Vein endothelial cell (primary cell): ENCODE measurements at places on chromosomes 1 and 21. TPM values are rescaled to one million over a fixed set of nuclear protein-coding genes. Genes with fewer than 3 reads are reported as not detected.

Gene ANGPTL3
- not detected in 2 replicates for total RNA-seq

Gene ARHGAP30
- total RNA-seq = not detected in 2 replicates

Gene PLA2G2F
- not detected in 2 replicates for total RNA-seq

Gene ADCY10
- 0.48 TPM in 1 of 2 replicates, not detected in the other for total RNA-seq

Gene FNDC7
- total RNA-seq = not detected in 2 replicates

Gene KCNA3
- total RNA-seq = not detected in 2 replicates

Gene ERICH3
- not detected in 2 replicates for total RNA-seq

Gene NOL9
- total RNA-seq = 38.5 and 41.1 TPM in 2 replicates

Gene DNM3
- total RNA-seq = 1.6 and 3.8 TPM in 2 replicates

Gene SYNC
- 9.8 and 12.3 TPM in 2 replicates for total RNA-seq

Gene MARK1
- total RNA-seq = 1.7 and 2.3 TPM in 2 replicates

Gene FCGR1A
- not detected in 2 replicates for total RNA-seq

Gene FCGR3A
- total RNA-seq = under 0.01 TPM in 1 of 2 replicates, not detected in the other

Gene FCRL3
- not detected in 2 replicates for total RNA-seq

Gene GSTM5
- total RNA-seq = under 0.01 and 0.10 TPM in 2 replicates

Gene AIRE
- total RNA-seq = under 0.01 TPM in 2 replicates

Gene PGBD5
- total RNA-seq = not detected in 2 replicates

Gene C1orf185
- total RNA-seq = not detected in 2 replicates

Gene PBX1
- total RNA-seq = 10.0 and 12.1 TPM in 2 replicates

Gene SMIM34
- total RNA-seq = not detected in 2 replicates

Gene CD101
- 0.10 and 0.65 TPM in 2 replicates for total RNA-seq

Gene CRNN
- not detected in 2 replicates for total RNA-seq

Gene LPAR3
- not detected in 2 replicates for total RNA-seq

Gene TNFRSF4
- total RNA-seq = 2.0 and 3.6 TPM in 2 replicates

Gene IQCC
- total RNA-seq = 1.3 and 1.8 TPM in 2 replicates

Gene PTAFR
- total RNA-seq = 0.29 TPM in 1 of 2 replicates, not detected in the other

Gene ARL8A
- total RNA-seq = 32.0 and 39.6 TPM in 2 replicates

Gene NPR1
- total RNA-seq = 7.2 and 11.7 TPM in 2 replicates

Gene ACTL8
- not detected in 2 replicates for total RNA-seq

Gene PADI3
- not detected in 2 replicates for total RNA-seq

Gene SEMA4A
- total RNA-seq = 0.29 and 0.65 TPM in 2 replicates

Gene PLPP3
- total RNA-seq = 44.6 and 59.4 TPM in 2 replicates

Gene UTS2
- not detected in 2 replicates for total RNA-seq

Gene HEYL
- total RNA-seq = 0.38 TPM in 1 of 2 replicates, not detected in the other

Gene ZNF695
- total RNA-seq = 0.98 and 3.0 TPM in 2 replicates

Gene RUNX3
- not detected in 2 replicates for total RNA-seq

Gene CLIC4
- total RNA-seq = 439 and 615 TPM in 2 replicates

Gene CFAP141
- not detected in 2 replicates for total RNA-seq

Gene BECN2
- total RNA-seq = not detected in 2 replicates
